ENCODE measurements at places on chromosomes 5 and 9.

DNA sequence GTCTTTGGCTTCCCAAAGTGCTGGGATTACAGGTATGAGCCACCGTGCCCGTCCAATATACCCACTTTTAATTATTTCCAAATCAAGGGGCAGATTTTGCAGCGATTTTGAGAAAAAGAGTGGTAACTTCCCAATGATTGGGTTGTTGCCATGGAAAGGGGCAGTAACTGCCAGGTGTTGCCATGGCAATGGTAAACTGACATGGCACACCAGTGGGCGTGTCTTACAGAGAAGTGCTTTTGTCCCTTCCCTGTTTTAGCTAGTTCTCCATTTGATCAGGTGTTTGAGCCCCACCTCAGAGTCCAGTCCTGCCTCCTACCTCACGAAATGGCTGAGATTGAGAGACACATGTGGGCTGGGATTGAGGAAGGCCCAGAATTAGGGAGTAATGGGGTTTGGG lies 86.3 kb upstream of the IER5L start:
- no peak for DNase-seq

GRCh38 chr9:38154501-38155421 lies 85.7 kb upstream of the SHB start:
- peak; percentile 38 for DNase-seq

- DNase-seq, result no peak
Observed at GRCh38 chr5:63935103-63935502, 27.1 kb downstream of the HTR1A start.

DNA sequence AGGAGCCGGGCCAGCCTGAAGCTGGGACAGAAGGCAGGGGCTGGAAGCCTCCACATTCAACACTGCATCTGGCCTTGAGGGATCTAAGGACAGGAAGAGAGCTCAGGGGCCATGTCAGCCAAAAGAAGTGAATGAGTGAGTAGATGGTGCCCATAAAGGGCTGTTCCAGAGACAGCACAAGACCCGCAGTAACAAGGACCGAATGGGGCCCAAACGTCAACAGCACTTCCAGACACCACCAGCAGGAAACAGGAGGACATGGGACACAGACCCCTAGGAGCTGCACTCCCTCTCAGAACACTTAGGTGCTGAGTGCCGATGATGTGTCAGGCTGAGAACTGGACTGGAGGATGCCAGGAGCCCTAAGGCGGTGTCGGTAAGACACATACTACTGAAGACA lies 114.8 kb upstream of the FAM120A start:
- no peak for DNase-seq

GRCh38 chr5:151347369-151347768 lies at the start of gene SLC36A2:
SLC36A2 (minus strand) TSS chr5:151347559; CDS start chr5:151347460, 99 bp downstream.
- no peak for DNase-seq

GRCh38 chr5:129852747-129853352 lies 51.4 kb upstream of the CHSY3 start:
- peak; percentile 1 for DNase-seq

GRCh38 chr5:172444110-172444510 lies 10.2 kb downstream of the SH3PXD2B start:
- no peak for DNase-seq

DNA sequence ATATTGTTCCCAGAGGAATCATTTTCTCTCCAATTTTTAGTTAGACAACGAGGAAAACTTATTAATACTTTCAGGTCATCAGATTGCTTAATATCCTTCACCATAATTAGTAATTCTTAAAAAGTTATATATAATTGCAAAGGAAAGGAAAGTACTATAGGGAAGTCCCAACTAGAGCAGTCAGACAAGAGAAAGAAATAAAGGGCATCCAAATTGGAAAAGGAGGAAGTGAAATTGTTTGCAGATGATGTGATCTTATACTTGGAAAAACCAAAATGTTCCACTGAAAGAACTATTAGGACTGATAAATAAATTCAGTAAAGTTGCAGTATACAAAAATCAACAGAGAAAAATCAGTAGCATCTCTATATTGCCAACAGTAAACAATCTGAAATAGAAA lies 223.5 kb upstream of the MEF2C start:
- no peak for DNase-seq

DNA sequence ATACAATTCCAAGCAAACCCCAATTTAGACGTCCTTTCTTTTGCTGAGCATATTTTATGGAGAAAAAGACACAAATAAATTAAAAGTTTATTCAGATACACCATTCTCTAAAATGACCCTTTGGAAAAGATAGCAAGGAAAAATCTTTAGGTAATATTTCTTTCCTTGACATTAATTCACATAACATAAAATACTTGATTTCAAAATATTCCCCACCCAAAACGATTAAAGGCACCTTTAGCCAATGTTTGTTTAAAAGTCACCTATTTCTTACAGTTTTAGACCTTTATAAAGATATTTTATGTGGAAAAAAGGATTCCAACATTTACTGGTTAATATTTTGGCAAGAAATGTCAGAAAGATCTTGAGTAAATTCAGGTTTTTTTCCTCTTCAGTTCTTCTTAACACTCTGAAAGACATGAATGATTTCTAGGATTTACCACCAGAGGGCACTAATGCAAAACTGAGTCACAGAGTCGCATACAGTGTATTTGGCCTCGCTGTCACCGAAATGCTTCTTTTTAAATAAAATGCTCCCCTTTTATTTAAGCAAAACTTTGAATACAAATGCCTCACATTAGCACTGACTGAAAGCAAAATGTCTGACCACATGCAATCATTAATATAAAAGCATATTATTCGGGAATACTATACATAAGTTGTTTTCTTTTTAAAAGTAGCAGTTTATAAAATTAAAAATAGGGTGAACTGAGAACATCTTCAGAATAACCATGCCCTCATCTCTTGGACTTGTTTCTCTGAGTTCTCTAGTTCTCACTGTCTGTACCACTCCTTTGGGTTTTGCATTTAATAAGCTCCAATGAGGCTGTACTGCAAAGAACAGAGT lies 122.5 kb downstream of the SLC1A3 start:
- peak; percentile 67 for DNase-seq

- no peak for DNase-seq
Observed at GRCh38 chr5:145797336-145797735, 37.8 kb downstream of the PRELID2 start.
